H9 (cell line): ENCODE measurements at places on chromosomes 5 and 9.

GRCh38 chr5:94540856-94541494, 77.4 kb downstream of the KIAA0825 start:
- DNase-seq: no peak

- no peak for DNase-seq
These were observed 86.1 kb downstream of the CWC27 start for GRCh38 chr5:64854855-64855254.

DNA sequence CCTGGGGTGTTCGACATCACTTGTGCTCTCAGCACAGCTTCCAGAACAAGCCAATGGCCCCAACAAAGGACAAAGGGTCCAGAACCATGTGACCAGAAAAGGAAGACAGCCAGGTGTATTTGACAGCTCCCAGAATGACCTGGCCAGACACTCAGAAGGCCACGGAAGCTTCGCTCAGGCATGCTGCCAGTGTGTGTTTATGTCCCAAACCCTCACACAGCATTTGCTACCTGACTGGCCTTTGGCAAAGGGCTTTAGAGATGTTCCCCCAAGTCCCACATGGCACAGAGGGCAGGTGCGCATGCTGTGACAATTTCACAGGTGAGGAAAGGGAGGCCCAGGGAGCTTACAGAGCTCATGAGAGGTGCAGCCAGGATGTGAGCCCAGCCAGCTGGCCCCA, 39.5 kb downstream of the MED10 start:
- DNase-seq: no peak

GRCh38 chr9:71144495-71144894, 23.1 kb upstream of the TRPM3 start:
- no peak for DNase-seq

DNA sequence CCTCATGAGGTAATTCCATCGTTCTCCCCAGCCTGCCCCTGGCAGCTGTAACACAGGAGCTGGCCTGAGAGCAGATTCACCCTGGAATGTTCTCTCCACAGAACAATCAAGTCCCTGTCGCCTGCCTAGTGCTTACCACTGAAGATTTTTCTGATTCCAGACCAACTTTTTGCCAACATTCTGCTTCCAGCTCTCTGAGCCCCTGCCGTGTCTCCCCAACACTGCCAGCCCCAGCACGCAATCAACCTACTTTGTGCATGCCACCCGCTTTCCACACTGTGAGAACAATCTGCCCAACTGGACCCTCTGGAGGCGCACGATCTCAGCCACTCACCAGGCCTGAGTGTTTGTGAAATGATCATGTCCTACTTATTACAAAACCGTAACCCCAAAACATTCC, 62.6 kb downstream of the PSMB7 start:
- DNase-seq: no peak
